ENCODE measurements at places on chromosomes 2 and 18.

- DNase-seq: no peak
These were observed 418 bp downstream of the WDR75 start for GRCh38 chr2:189441709-189442074.

DNA sequence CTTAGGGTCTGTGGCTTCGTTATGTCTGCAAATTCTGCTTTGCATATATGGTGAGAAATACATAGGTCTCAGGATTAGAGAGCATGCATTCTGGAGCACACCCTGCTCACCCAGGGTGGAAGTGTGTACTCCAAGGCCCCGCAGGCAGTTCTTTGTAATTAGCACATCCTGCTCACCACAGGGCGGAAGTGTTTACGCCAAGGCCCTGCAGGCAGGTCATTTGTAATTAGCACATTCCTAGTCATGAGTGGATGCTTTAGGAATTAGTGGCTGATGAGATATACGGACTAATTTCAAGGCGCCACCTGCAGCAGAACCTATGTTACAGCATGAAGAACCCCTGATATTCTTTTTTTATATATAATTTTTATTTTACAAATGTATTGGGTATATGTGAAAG lies 4.2 kb downstream of the ALLC start:
- no peak for DNase-seq

DNA sequence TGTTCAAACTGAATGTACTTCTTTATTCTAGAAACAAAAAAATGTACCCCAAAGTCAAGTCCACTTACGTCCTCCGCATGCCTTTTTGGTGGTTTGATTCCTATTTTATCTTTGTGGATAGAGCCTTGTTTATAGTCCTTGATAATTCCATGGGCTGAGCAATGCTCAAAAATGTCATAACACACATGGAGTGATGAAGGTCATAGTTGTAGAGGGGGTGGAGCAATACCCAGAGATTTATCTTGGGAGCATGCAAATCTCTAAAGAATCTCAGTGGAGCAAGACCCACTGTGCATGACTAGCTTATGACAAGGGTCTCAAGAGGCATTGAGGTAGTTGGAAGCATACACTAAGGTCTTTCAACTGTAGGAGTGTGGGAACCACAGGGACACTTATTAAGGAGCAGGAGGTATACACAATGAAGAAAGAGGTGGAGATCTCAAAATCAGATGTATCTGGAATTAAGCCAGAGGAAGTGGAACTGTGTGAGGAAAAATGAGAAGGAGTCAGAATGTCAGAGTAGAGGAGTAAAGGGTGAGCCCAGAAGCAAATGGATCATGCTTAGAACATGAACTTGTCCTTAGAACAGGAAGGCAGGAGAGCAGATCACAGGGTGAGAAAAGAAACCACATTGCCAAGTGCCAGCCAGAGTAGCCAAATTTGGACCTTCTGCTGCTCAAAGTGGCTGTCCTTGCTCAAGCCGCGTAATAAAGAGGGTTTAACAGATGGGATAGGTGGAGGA lies 68.1 kb upstream of the STK39 start:
- no peak for DNase-seq

- DNase-seq: peak; percentile 91
These were observed 373 bp upstream of the MTHFD2 start for GRCh38 chr2:74198023-74198460.

- DNase-seq: peak; percentile 7
These were observed 370.8 kb downstream of the OSR1 start for GRCh38 chr2:18987592-18988073.

GRCh38 chr18:31302991-31303390 lies 15.0 kb upstream of the DSG1 start:
- no peak for DNase-seq

GRCh38 chr2:10497797-10498251 lies 49.7 kb upstream of the ODC1 start:
- DNase-seq: peak; percentile 90

DNA sequence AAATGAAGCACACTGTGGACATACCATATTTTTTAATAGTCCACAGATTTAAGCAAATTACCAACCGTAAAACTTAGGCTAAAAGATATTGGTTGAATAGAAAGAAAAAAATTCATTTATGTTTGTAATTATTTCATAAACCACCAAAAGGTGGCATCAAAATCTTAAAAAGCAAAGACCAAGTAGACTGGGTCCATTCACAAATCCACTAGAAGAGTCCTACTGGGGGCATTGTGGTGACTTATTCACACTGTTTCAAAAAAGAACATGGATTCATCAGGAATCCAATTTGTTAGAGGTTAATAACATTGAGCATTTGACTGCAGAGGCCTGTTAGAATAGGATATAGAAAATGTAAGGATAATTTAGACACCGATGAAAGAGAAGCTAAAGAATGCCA lies 194.9 kb upstream of the KYNU start:
- no peak for DNase-seq

DNA sequence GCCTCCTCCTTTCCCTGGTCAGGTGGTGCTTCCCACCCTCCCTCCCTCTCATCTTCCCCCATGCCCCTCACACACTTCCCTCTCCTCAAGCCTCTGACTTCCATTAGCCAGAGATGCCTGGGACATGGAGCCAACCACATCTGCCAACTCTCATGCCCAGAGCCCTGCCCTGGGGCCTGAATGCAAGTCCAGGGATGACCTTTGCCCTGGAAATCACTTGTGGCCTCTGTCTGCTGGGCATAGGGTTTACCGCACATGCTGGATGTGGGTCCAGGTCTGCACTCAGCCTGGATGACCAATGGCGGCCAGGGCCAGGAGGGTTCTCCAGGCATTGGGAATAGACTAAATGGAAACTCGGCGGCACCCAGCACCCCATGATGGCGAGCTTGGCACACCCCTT lies 98.9 kb downstream of the SEPTIN10 start:
- no peak for DNase-seq

DNA sequence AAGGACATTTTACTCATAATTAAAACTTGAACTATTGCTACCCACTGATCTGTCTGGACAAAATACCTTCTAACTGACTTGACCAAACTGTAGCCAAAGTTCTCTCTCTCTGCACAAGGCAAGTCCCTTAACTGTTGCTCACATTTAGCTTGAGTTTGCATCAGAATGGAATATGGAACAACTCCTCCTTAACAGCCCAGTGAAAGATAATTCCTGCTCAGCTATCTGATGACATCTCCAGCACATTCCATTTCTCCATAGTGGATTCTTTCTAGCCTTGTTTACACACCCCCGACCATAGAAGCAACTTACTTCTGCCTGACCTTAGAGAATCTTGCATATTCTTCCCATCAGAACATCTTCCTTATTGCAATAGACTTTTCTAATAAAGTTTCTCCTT lies 317.2 kb upstream of the CDH2 start:
- no peak for DNase-seq

- no peak for DNase-seq
These were observed 224.9 kb upstream of the BOD1L2 start for GRCh38 chr18:56921896-56922480.

GRCh38 chr2:97695744-97696143 lies 17.6 kb upstream of the ZAP70 start:
- DNase-seq: no peak

- DNase-seq: no peak
These were observed 237.4 kb downstream of the RNF144A start for GRCh38 chr2:7154656-7155055.

GRCh38 chr2:167987558-167987957 lies 259.8 kb downstream of the STK39 start:
- DNase-seq: no peak

DNA sequence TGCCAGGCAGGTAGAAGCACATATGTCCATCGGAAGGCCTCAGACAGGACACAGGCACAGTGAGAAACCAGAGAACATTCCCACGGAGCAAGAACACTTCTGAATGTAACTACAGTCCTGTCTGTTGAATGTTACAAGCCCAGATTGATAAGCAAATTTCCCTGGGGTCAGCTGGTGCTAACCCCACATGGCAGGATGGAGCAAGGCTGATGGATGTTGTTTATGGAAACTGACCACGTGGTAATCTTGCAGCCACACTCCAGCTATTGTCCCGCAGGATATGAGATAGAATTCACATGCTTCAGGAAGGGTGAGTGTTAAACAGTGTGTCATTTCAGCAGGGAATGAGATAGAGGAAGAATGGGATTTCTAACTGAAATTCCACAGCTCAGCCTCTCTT lies 138.8 kb upstream of the COPS8 start:
- no peak for DNase-seq

DNA sequence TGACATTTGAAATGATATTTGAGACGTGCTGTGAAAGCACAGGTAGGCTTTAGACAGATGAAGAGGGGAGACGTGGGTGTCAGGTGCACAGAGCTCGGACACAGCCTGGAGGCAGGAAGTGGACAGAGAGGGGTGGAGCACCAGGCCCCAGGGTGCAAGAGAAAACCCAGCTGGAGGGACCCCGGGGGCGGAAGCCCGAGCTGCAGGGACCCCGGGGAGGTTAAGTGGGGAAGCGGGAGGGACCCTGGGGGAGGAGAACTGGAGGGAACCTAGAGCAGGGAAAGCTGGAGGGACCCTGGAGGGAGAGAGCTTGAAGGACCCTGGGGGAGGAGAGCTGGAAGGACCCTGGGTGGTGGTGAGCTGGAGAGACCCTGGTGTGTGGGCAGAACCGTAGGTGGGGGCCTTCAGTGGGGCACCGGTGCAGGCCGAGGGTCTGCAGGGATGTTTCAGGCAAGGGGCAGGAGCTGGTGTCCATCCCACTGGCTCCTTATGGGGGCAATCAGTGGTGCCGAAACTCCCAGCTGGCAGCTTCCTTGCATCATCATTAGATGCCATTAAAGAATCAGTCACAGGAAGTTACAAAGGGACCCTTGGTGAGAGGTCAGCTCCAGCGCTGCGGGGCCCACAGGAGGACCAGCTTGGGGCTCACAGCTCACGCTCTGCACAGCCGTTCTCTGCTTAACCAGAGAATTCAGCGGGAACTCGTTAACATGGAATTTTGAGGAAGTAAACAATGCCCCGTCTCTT lies 246.6 kb downstream of the EIPR1 start:
- DNase-seq: no peak

- no peak for DNase-seq
These were observed 354.1 kb downstream of the HRH4 start for GRCh38 chr18:24814521-24814920.

GRCh38 chr2:70035344-70035844 lies 51.9 kb upstream of the PCBP1 start:
- DNase-seq: no peak

- no peak for DNase-seq
These were observed 422.5 kb upstream of the SLC8A1 start for GRCh38 chr2:40874380-40874779.

DNA sequence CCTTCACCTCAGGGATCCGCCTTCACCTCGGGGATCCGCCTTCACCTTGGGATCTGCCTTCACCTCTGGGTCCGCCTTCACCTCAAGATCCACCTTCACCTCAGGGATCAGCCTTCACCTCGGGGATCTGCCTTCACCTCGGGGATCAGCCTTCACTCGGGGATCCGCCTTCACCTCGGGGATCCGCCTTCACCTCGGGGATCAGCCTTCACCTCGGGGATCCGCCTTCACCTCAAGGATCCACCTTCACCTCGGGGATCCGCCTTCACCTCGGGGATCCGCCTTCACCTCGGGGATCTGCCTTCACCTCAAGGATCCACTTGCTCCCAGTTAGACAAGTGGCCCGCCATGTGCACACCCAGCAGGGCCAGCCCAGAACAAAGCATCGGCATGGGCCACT lies 7.3 kb downstream of the KIF1A start:
- DNase-seq: no peak

- DNase-seq: no peak
These were observed 106.8 kb downstream of the HRH4 start for GRCh38 chr18:24567199-24567598.

DNA sequence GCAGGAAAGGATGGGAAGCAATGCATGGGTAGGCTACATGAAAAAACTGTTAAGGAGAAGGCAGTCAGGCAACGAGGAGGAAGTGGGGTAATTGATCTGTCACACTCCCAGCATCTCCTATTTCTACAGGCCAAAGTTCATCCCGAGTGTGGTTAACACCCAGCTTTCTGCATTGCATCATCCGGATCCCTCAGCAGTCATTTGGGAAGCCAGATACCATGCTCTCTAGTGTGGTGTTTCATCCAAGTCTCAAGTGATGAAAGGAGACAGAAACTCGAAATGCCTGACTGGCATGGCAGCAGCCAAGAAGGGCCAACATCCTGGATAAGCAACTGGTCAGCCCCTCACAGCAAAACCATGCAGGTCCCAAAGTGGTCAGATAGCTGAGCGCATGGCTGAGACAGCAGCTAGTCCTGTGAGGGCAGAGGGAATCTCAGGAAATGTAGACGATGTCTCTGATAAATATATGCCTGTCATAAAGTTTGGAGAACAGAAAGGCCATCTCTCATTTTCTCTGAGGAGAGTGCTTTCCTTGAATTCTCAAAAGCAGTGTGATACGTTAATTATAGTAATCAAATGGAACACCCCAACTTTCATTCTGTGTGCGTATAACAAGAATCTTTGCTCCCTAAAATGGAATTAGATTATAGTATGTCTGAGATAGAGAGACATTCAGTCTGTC lies 24.8 kb upstream of the HNRNPA3 start:
- DNase-seq: no peak

- DNase-seq: no peak
These were observed 2.1 kb upstream of the MOGAT1 start for GRCh38 chr2:222669353-222669752.

GRCh38 chr2:128313091-128313836 lies 5.4 kb downstream of the HS6ST1 start:
- DNase-seq: peak; percentile 39

DNA sequence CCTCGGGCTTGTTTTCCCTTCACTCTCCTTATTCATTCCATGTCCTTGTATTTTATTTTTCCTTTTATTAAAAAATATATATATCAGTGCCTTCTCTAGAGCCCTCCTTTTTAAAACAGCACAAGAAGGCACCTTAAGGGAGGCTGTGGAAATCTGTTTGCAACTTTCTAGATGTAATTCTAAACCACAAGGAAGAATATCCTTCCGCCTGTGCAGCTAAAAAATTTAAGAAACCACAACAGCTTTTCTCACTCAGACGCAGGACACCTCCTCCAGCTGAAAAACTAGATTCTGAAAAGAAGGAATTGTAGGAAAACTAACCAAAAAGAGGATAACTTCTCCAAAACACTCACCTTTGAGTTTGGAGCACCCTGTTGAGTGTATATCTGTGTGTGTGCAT lies 142.2 kb downstream of the BCL11A start:
- no peak for DNase-seq

Data from BE2C (cell line).